ENCODE measurements at places on chromosomes 2 and 18.

DNA sequence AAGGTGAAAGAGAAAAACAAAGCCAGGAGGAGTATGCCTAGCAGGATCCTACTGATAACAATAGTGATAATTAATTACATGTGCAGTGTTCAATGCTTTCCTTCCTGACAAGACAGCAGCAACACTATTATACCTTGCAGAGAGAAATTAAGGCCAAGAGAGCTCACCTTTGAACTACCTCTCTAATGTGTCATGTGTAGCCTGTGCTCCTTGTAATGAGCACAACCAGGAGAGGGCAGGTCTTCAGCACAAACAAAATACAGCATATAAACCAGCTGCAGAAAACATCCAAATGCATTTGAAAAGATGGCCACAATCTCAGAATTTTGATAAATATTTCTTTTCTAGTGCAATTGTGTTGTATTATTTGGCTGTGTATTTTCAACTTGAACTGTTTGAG is 1425.7 kb downstream of the DSC3 start:
- no peak for DNase-seq

GRCh38 chr18:3885209-3885792 is 435.3 kb downstream of the TGIF1 start:
- DNase-seq = no peak

DNA sequence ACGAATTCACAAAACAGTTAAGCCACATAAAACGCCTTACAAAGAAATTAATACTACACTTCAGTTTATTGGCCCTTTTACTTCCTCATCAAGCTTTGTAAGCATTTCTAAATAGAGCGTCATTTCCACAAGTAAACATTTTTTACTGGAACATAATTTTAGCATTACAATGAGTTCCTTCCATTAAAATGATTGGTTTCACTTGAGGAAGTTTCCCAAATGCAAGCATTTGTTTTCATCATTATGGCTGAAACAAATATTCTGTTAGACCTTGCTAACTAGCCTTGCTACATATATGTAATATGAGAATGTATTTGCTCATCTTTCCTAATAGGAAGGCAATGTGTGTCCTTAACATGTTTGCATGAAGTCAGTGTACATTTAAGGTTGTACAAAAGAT is 579.1 kb downstream of the IRS1 start:
- no peak for DNase-seq

DNA sequence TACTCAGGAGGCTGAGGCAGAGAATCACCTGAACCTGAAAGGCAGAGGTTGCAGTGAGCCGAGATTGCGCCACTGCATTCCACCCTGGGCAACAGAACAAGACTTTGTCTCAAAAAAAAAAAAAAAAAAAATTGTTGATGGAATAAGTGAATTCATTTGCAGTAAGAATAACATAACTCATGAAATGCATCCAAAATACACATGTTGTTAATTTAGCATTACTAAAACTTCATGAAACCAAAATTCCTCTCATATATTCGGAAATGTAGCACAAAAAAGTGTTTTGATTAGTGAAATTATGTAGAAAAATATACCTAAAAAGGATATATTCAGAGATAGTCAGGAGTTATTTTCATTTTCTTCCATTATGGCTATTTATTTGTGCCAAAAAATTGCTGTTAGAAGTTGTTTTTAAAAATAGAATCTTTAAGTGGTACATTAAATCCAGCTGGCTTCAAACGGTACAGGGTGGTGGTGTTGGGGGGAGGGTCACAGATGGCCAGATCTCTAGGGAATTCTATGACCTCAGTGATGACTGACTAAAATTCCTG is 78.2 kb upstream of the UGP2 start:
- DNase-seq = peak; percentile 90

DNA sequence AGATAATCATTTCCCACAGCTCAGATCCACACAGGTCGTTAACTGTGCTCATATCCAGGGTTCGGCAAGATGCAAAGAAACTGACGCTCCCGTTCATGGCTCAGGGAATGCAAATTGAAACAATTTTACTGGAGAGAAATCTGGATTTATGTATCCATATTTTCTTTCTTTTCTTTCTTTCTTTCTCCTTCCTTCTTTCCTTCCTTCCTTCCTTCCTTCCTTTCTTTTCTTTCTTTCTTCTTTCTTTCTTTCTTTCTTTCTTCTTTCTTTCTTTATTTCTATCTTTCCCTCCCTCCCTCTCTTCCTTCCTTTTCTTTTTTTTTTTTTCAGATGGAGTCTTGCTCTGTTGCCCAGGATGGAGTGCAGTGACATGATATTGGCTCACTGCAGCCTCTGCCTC is 20.0 kb upstream of the POMC start:
- DNase-seq = no peak

DNA sequence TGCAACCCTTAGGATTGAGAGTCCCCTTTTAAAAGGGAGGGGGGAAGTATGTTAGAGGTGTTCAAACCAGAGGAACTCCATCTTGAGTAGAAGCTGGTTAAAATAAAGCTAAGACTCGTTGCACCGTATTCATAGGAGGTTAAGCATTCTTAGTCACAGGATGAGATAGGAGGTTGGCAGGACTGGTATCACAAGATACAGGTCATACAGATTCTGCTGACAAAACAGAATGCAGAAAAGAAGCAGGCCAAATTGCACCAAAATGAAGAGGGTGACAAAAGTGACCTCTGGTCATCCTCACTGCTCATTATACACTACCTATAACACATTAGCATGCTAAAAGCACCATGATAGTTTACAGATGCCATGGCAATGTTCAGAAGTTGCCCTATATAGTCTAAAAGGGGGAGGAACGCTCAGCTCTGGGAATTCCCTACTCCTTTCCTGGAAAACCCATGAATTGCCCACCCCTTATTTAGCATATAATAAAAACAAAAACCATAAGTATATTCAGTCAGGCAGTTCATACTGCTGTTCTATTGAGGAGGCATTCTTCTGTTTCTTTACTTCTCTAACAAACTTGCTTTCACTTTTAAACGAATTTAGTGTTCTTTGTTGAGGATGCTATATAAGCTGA is 192.2 kb upstream of the NDUFV2 start:
- DNase-seq = no peak

DNA sequence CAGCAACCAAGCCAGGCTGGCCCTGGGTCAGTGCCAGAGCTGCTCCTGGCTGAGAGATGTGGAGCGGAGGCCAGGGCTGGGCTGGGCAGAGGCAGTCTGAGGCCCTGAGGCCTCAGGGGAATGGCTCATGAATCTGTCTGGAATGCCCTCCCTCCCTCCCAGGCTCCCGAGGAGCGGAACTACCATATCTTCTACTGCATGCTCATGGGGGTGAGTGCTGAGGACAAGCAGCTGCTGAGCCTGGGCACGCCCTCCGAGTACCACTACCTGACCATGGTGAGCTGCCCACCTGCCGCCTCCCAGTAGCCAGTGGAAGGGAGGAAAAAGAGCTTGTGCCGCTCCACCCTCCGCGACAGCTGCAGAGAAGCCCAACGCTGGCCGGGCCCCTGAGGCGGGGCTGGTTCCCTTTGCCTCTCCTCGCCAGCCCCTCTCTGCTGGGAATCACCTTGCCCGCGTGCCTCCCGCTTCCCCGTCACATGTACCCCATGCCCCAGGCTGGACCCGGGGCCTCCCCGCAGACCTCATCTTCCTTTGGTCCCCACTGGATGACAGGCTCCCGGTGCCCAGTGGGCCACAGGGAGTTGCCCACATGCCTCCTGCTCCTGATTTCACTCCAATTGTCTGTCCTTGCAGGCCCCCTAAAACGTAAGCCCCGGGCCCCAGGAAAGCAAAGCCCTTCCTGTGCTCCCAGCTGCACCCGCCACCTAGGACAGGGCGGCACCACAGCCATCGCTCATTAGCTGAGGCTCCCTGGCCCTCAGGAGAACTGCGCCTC is 41.1 kb downstream of the MYO7B start:
- peak; percentile 92 for DNase-seq

GRCh38 chr2:121098556-121098955 is 186.4 kb downstream of the TFCP2L1 start:
- no peak for DNase-seq

DNA sequence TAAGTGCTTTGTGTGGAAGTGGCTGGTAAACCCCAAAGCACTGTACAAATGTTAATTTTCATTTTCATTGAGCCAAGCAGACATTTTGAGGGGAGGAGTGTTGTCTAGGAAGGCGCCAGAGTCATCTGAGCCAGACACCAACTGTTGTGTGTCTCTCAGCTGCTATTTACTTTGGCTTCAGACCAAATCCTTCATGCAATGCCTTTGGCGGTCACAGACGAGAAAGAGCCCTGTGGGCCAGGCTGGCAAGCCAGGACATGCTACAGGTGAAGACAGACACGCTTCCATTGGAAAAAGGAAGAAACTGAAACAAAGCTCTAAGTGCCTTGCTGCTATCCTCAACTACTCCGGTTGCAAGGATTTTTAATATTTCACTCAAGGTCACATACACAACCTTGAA is 115.4 kb upstream of the CDC42EP3 start:
- DNase-seq = no peak

- no peak for DNase-seq
These were observed 34.5 kb downstream of the MERTK start for GRCh38 chr2:111932841-111933291.

GRCh38 chr18:31970617-31971016 is 27.7 kb upstream of the TRAPPC8 start:
- DNase-seq = no peak

DNA sequence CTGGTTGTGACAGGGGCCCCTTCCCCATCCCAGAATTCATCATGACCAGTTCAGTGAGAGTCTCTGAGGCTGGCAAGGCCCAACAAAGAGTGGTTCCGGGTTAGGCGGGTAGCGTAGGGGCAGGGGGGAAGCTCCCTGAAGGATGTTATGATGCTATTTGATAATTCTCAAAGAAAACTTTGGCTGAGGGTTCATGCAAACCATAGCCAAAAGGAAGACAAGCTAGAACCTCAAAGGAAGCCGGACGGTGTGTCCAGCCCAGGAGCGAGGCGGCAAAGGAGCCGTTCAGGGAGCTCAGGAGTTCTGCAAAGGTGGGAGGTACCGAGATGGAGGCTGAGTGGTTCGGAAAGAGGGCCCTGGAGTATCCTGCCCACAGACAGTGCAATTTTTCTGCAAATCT is 226.8 kb upstream of the RAB6C start:
- DNase-seq = no peak

DNA sequence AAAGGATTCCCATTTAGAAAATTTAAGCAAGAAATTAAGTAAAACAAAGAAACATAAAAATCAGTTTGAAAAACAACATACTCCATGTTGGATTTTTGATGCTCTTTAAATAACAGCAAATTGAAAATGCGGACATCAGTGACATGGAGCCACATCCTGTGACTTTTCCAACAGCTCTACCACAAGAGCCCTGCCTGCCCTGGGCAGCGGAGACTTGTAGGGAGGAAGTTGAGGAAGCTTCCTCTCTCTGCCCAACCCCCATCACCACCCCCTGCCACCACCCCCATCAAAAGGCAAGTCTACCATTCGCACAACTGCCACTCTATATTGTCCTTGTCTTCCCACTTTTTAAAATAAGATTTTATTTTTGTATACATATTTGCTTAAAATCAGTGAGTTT is 32.8 kb upstream of the DAPL1 start:
- no peak for DNase-seq

- DNase-seq = no peak
These were observed 595 bp downstream of the PARD6G start for GRCh38 chr18:80246445-80247392.

GRCh38 chr2:21406911-21407310 is 283.1 kb downstream of the TDRD15 start:
- DNase-seq = no peak

GRCh38 chr2:219323434-219323833 is 9.1 kb downstream of the RESP18 start:
- DNase-seq = no peak

- DNase-seq = peak; percentile 84
These were observed 7.4 kb downstream of the DLX2 start for GRCh38 chr2:172095146-172095904.

- no peak for DNase-seq
These were observed 53.3 kb upstream of the CCDC195 start for GRCh38 chr2:224769489-224769888.

GRCh38 chr2:96148410-96149217 is 3.4 kb upstream of the DUSP2 start:
- peak; percentile 84 for DNase-seq

GRCh38 chr18:22606563-22607283 is 189.0 kb upstream of the CTAGE1 start:
- peak; percentile 48 for DNase-seq

GRCh38 chr2:56239437-56239836 is 55.6 kb downstream of the CCDC85A start:
- peak; percentile 9 for DNase-seq
